NCI-H1417 treated with DMSO at 0.1 percent for 48 hours (cell line): ENCODE measurements at places on chromosomes 1 and 21.

DNA sequence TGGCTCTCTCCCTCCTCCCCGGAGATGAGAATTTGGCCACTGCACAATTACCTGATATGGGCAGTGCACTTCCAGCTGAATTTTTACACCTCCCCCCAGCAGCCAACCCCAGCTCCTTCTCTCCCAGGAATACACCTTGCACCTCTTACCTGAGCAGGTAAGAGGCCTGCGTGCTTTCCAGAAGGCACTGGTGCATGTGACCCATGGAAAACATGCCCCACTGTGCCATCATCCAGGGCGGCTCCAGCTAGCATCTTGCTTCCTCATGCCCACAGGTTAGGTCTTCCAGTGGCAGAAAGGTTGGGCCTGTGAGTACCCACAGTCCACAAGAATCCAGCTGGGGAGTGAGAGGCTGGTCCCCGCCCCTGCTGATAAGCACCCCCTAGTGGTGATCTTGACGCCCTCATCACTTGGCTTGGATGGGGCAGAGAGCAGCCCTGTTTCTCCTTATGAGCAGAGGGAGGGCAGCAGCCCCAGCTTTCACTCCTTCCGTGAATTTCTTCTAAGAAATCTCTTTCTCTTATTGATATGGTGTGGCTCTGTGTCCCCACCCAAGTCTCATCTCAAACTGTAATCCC is 57.8 kb downstream of the EDARADD start:
- DNase-seq: no peak

DNA sequence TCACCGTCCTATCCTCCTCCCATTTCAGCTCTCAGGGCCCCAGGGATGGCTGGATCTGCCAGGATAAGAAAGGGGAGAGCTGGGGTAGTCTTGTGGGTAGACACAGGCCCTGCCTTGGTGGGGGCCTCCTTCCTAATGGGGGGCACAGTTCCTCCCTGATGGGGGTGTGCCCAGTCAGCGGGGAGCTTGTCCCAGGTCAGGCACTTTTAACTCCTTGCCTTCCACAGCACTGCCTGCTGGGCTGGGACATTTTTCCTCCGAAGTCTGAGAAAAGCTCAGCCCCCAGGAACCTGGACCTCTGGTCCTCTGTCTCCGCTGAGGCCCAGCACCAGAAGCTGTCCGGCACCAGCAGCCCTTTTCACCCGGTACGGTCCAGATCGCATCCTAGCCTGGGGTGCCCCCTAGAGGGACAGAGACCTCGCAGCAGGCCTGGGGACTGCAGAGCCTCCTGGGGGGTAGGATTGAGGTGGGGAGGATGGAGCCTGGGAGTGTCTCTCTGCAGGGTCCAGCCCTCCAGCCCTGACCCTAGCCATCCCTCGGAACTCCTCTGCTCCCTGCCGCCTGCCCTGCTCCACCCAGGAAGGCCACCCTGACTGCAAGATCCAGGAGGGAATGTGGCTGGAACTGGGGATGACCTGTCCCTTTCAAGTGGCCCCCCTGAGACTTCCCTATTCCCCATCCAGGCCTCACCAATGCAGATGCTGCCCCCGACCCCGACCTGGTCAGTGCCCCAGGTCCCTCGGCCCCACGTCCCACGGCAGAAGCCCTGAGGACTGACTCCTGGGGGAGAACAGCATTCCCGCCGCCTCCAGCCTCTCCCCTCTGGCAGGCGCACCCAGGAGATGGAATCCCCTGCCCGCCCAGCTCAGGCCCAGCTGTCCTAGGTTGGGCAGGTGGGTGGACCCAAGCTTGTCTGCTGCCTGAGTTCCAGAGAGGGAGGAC is 12.0 kb downstream of the MIIP start:
- DNase-seq: no peak

GRCh38 chr1:107949467-107950253 is 15.3 kb downstream of the VAV3 start:
- DNase-seq: no peak

GRCh38 chr1:45265244-45265643 is 58.8 kb upstream of the ZSWIM5 start:
- no peak for DNase-seq
